Nucleus accumbens (tissue), 56 donors: ENCODE measurements at places on chromosomes 11 and 22.

- no peak for DNase-seq
These were observed 90.8 kb upstream of the APOA1 start for GRCh38 chr11:116928102-116928777.

DNA sequence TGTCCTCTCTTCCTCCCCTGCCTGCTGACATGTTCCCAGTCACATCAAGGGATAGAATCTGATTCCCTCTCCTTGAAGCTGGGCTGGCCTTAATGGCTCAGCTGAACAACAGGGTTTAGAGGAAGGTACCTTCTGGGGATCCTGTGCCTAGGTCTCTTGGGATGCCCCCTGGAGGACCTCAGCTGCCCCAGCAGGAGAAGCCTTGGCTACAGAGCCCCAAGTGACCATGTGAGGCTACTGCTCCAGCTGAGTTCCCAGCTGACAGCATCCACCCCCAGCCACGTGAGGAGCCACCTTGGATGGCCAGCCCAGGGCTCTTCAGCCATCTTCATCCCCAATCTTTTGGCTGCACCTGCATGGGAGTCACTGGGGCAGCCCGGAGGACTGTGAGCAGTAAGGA lies 1499.3 kb downstream of the TBC1D22A start:
- no peak for DNase-seq

DNA sequence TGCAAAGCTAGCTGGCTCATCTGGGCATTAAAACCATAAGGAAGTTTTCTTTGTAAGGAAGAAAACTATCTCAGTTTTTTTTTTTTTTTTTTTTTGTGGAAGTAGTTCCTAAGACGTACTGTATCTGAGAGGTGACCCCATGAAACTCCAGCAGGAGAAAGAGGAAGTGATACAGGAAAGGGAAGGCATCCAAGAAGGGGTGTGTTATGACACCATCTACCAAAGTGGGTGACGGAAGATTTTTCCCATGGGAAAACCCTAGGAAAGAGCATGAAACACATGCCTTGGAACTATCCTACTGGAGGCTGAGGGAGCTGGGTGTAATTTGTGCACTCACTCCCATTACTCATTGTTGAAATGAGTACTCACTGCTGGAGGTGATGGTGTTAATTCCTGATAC lies 63.8 kb upstream of the ARHGAP20 start:
- DNase-seq, result no peak

DNA sequence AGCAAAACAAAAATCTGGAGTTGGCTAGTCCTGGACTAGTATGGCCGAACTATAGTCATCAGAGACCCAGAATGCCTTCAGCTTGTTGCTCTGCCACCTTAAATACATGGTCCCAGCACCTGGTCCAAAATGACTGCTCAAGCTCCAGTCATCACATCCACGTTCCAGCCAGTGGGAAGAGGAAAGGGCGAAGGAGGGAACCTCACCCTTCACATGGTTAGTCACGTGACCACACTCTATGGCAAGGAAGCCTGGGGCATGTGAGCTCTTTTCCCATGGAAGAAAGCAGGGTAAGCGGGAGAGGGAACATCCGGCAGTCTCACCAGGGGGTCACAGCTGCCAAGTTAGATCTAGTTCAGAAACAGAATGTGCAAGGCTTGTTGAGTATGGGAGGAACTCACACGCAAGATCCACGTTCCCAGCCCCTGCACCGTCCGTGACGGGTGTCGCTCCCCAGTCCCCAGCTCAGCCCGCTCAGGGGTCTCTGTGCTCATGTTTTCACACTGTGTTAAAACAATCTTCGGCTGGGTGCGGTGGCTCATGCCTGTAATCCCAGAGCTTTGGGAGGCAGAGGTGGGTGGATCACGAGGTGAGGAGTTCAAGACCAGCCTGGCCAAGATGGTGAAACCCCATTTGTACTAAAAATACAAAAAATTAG lies 1.9 kb upstream of the ANO9 start:
- DNase-seq, result no peak

DNA sequence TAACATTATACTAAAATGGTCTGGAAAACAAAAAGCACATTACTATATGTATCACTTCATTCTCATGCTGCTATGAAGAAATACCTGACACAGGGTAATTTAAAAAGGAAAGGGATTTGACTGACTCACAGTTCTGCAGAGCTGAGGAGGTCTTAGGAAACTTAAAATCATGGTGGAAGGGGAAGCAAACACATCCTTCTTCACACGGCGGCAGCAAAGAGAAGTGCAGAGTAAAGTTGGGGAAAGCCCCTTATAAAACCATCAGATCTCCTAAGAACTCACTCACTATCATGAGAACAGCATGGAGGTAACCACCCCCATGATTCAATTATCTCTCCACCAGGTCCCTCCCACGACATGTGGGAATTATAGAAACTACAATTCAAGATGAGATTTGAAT lies 60.0 kb downstream of the FAM181B start:
- no peak for DNase-seq

- no peak for DNase-seq
These were observed 18.6 kb downstream of the EP300 start for GRCh38 chr22:41110968-41111367.

DNA sequence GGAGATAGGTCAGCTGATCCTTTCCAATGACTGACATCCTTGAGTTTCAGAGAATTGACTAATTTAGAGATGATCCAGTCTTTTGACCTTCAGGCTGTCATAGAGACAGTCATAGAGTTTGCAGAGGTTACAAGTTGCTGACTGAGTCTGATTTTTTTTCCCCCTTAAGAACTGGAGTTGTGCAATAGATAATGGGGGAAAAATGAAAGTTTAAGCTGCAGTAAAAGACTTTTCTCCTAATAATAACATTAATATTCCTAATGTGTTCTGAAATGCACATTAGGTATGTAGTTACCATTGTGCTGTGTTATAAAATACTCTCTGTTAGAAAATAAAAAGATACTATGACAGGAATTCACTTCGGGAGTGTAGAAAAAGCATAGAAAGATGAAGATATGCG lies 876.9 kb upstream of the RAG2 start:
- DNase-seq, result no peak

- no peak for DNase-seq
These were observed 46.5 kb downstream of the ADM start for GRCh38 chr11:10351435-10351764.

GRCh38 chr11:75896843-75897419 lies 81.9 kb downstream of the UVRAG start:
- no peak for DNase-seq

- DNase-seq, result no peak
These were observed 4.9 kb upstream of the CCDC86 start for GRCh38 chr11:60836866-60837515.

DNA sequence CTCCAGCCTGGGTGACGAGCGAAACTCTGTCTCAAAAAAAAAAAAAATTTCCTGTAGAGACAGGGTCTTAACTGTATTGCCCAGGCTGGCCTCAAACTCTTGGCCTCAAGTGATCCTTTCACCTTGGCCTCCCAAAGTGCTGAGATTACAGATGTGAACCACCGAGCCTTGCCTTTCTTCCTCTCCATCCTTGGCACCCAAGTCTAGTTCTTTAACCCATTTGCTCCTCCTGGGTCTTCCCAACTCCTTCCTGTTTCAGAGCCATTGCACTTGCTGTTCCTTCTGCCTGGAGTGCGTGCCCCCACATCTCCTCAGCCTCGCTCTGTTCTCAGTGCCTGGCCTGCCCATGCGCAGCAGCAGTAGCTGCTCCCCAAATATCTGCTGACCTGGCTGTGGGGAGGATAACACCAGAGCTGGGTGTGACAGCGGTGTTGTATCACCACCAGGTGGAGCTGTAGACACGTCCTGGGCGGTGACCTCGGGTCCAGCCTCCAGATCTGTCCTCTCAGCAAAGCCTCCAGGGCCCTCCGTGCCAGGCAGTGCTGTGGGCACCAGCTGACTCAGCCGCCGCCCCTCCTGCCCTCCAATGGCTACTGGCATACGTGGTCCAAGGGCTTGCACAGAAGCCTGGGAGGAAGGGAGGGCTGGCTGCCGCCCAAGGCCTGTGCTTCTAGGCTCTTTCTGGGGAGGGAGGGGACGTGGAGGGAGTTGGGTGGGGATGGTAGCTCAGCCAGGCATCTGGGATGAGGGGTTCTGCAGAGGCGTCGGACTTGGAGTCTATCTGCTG lies 22.0 kb downstream of the TEF start:
- DNase-seq, result peak; percentile 74

DNA sequence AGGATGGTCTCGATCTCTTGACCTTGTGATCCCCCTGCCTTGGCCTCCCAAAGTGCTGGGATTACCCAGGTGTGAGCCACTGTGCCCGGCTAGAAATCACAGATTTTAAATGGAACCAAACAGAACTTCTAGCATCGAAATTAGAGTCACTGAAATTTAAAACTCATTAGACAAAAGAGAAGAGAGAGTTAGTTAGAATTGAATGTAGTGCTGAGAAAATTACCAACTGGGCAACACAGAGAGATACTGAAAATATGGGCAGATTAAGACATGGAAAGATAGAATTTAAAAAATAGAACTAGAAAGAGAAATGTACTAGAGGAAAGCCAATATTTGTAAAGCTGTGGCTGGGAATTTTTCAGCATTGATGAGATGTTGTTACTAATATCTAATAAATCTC lies 217.9 kb downstream of the TBC1D22A start:
- DNase-seq, result no peak

GRCh38 chr11:122750049-122750448 lies 88.3 kb upstream of the CRTAM start:
- DNase-seq, result no peak

DNA sequence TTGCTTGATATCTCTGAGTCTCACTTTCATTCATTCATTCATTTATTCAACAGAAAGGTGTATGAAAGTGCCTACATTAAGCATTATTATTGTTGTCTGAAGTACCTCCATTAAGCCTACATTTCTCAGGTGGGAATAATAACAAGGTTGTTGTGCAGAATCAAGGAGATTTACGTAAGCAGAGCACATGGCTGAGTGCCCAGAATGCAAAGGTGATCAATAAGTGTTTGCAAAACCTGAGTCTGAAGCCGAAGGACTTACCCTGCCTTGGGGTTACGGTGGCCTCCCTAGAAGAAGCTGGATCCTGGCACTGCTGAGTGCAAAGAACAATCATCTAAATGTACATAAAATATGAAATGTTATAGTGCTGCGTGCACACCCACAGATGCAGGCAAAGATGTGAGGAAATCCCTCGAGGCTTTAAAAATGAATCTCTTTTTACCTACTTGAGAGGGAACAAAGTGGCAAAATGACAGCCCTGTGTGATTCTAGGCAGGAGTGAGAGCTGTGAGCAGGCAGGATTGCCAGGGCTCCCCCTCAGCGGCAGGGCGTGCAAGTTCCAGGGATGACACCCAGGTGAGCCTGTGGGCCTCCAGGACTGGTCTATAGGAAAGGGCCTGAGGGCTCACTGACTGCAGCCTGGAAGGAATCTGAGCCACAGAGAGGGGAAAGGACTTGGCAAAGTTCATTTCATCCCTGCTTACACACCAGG lies 133.1 kb upstream of the TBCEL start:
- DNase-seq, result no peak

DNA sequence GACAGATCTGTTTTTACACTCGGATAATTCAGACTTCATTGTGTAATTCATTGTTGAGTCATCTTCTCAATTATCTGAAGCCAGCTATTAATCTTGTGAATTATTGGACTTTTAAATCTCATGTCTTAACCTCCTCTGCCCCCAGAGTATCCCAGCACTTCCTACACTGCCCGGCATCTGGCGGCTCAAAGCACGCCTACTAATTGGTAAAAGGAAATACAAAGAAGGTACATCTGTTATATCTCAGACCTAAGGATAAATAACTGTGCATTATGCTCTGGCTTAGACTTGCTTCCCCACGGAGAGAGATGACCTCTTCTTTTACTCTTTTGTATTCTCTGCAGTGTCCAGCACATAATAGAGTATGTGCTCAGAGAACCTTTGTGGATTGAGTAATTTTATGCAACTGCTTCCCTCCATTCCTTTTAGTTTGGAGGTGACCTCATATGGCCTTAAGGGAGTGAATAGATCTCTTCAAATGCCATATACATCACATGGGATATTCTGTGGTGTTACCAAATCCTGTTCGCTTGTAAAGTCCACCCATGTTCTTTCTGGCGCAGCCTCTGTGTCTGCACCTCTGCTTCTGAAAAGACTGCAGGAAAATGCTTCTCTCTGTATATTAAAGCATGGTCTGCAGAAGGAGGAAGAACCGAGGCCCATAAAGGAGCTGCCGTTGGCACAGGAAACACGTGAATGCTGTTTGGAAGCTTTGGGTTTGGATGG lies 125.6 kb upstream of the SORL1-AS1 start:
- DNase-seq, result no peak

DNA sequence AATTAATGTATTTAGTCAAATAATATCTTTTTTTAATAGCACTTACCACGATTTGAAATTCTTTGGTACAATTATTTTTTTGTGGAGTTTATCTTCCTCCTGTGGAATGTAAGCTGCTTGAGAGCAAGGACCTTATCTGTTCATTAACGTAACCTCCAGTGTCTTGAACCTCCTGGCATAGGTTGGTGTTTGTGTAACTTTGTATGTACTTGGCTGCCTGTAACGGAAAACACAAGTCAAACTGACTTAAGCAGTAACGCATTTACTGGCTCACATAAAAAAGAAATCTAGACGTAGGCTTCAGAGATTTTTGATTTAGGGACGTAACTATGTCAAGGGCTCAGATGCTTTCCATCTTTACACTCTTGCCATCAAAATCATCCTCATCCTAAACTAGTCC lies 56.1 kb downstream of the ARHGEF12 start:
- DNase-seq, result no peak

DNA sequence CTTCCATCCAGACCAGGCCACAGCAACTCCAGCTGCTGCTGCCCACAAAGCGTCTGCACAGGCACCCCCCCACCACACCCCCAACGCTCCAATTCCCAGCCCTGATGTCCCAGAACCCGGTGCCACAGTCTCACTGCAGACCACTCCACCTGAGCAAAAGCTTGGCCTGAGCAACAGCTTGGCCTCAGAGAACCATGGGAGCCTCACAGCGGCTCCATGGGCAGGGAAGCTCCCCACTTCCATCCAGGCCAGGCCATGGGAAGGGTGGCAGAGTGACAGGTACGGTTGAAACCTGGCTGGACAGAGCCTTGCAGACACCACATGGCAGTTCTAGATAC lies 13.2 kb downstream of the PLXNB2 start:
- DNase-seq, result no peak

DNA sequence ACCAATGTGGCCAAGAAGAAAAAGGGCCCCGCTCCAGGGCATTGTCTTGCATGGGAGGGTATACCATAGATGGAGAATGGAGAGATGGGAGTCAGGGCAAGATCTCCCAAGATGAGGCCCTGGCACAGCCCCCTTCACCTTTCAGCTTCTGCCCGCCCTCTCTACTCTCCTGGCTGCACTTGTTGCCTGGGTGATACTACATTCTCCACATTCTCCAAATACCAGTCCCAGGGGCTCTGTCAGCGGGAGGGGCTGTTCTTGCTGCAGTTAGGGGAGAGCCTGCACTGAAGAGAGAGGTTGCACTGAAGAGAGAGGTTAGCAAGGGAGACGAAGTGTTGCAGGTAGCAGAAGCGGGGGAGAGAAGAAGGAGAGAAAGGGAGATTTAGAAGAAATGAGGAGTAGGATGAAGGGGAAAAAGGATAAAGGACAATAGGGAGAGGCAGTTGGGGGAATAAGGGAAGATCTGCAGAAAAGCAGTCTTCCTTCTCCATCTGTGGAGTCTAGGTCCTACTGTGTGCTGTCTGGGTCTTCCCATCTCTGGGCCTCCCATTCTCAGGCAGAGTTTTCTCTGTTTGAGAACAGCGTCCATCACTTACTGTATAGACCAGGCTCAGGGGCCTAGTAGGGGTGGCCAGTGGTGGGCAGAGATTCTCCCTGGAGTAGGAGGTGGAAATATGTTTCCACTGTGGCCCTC lies 8.0 kb downstream of the PHLDB1 start:
- no peak for DNase-seq

- no peak for DNase-seq
These were observed 55.8 kb downstream of the IRAG1 start for GRCh38 chr11:10637731-10638151.
